ENCODE measurements at places on chromosomes 7 and 10.

- DNase-seq: peak; percentile 58
Observed at GRCh38 chr10:52740913-52741675, 31.5 kb downstream of the MBL2 start.

DNA sequence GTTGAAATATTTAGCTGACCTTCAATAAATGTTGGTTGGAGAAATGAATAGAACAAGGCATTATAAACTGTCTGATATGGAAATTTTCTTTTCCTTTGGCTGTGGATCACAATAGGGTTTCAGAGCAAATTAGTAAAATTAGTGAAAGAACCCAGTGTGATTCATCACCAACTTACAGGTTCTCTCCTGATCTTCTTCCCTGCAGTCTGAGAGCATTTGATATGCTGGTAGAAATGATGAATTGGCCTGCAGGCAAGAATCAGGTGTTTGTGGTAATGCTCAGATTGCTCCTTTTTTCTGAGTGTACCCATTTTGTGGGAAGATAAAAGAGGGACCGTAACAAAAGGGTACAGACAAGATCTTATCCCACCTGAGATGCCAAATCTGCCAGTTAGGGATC, 51.9 kb downstream of the BTAF1 start:
- DNase-seq: no peak

DNA sequence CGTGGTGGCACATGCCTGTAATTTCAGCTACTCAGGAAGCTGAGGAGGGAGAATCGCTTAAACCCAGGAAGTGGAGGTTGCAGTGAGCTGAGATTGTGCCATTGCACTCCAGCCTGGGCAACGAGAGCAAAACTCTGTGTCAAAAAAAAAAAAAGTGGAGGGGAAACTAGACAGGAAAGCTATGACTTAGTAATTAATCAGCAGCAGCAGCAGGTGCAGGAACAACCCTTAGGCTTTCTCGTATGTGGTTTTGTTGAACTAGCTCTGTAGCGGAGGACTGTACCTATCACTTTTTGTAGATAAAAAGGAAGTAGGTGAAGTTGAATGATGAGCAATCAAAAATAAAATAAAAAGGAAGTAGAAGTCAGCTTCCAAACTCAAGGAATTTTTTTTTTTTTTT, 76.9 kb upstream of the KMT2C start:
- DNase-seq: peak; percentile 36

DNA sequence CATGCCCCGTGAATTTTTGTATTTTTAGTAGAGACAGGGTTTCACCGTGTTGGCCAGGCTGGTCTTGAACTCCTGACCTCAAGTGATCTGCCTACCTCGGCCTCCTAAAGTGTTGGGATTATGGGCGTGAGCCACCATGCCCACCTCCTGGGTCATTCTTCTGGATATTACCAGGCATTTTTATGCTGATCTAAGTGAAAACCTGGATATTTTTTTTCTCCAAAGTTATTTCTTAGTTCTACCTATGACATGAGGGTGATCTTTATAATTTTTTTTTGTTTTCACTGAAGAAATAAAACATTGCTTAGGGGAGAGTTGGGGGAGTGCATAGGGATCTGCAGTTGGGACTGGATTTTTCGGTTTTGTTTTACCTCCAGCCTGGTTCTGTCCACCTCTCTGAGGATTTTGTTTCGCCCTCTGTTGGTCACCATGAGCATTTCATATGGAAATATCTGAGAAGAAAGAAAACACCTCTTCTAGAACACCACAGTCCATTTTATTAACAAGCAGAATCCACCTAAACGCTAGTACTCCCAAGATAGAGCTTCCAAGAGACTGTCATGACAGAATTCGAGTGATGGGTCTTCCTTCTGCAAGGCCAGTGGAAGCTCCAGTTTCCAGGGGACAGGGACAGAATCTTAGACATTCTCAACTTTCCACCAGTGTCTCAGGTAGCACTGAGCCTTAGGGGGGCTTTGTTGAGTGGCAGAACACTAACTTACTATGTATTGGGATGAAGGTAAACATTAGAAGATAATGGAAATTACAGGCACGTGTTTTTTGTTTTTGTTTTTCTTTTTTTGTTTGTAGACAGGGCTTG, 33.4 kb upstream of the AFAP1L2 start:
- peak; percentile 50 for DNase-seq

GRCh38 chr10:89207801-89208551, 859 bp upstream of the CH25H start:
- DNase-seq: peak; percentile 74

DNA sequence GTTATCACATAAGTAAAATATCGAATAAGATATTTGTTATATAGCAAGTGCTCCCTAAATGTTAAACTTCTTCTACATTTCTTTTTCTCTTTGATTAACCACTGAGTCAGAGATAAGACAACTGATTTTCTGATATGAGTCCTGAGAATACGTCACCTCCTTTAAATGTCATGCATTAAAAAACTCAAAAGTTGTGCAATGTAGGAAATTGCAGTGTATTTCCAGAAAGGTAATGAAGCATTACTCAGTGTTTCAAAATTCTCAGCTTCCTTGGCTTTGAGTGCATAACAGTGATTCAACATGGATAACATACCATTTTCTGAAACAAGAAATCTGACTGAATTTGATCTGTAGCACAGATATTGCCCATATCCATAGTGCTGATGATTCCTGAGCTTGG, 155.8 kb downstream of the BMPER start:
- no peak for DNase-seq

GRCh38 chr10:110916554-110917346, 2.2 kb downstream of the BBIP1 start:
- no peak for DNase-seq

DNA sequence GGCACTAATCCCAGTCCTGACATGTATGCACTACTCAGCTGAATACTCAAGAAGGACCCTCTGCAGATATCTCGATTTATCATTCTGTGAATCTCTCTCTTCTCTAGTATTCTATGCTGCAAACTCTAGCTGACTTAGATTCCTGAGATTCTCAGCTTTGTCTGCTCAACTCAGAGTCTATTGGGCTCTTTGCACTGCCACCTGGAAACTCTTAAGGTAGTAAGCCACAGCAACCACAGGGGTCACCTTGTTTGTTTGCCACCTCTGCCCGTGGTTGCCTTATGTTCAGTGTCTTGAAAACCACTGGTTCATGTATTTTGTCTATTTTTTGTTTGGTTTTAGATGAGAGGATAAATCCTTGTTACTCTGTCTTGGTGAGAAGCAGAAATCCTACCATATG, 72.9 kb downstream of the SP8 start:
- peak; percentile 44 for DNase-seq

GRCh38 chr10:70974351-70974901, 86.1 kb upstream of the PCBD1 start:
- peak; percentile 70 for DNase-seq

- DNase-seq: no peak
Observed at GRCh38 chr7:21850531-21851285, 95.0 kb downstream of the CDCA7L start.

GRCh38 chr10:95430231-95430951, 130.8 kb downstream of the SORBS1 start:
- peak; percentile 82 for DNase-seq

GRCh38 chr7:151146761-151147160, 20.7 kb downstream of the GBX1 start:
- no peak for DNase-seq

- no peak for DNase-seq
Observed at GRCh38 chr7:106731646-106732444, 70.9 kb upstream of the CCDC71L start.

- DNase-seq: no peak
Observed at GRCh38 chr10:96096958-96097357, 33.1 kb upstream of the ZNF518A start.

- no peak for DNase-seq
Observed at GRCh38 chr10:78263521-78263988, 229.9 kb downstream of the RPS24 start.

DNA sequence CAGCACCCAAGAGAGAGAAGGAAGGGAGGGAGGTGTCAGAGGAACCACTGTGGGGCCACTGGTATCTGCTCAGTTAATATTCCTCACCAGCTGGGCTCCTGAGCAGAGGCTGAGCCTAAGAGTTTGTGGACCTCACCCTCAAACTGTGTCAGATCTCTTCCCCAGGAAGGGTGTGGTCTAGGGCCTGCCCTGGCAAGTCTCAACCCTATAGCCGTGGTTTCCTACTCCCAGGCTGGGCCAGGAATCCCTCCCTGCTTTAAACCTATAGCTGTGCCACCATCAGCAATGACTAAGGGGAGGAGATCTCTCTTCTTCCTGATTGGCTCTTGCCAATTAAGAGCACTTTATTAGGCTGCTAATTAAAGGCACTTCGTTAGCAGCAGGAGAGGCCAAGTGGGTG, 29.9 kb downstream of the POLL start:
- DNase-seq: no peak

DNA sequence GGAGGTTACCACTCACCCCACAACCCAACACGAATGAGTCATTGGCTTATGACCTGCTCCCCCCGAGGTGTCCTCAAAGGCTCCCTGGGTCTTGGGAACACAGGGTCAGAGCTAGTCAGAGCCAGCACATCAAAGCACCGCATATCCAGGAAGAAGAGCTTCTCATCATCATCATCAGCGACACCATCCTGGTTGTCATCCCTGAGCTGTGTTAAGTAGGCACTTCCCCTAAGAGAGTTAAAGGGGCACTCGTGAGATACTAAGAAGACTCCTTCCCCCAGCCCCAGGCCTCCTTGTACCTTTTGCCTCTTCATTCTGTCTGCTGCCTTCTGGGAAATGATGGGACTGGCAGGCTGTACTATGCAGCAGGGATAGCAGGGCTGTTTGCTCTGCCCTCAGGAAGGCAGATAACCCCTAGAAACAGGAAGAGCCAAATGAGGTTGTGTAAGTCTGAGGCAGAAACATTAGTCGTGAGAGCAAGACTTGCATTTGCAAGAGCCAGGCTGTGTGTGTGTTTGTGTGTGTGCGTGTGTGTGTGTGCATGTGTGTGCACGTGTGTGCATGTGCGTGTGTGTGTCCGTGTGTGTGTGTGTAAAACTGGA, 11.1 kb upstream of the CPA1 start:
- peak; percentile 62 for DNase-seq

DNA sequence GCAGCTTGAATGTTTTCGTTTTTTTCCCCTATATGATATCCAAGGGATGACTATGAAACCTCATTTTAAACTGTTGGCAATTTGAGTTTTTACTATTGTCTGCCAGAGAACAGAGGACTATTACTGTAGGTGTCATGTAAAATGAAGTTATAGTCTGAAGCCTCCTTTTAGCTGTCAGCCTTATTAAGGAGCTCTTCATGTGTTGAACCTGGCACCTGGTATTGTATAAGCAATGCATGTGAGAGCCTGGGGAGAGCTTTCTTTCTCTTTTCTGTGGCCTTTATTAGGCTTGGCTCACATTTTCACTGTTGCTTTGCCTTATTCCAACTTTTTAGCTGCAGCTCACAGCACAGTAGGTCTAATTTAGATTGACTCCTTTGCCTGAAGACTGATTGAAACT, 119.1 kb upstream of the FOXP2 start:
- peak; percentile 13 for DNase-seq

- no peak for DNase-seq
Observed at GRCh38 chr7:158289761-158290523, 297.7 kb downstream of the PTPRN2 start.

- DNase-seq: no peak
Observed at GRCh38 chr10:29063806-29064644, 224.8 kb upstream of the LYZL1 start.

DNA sequence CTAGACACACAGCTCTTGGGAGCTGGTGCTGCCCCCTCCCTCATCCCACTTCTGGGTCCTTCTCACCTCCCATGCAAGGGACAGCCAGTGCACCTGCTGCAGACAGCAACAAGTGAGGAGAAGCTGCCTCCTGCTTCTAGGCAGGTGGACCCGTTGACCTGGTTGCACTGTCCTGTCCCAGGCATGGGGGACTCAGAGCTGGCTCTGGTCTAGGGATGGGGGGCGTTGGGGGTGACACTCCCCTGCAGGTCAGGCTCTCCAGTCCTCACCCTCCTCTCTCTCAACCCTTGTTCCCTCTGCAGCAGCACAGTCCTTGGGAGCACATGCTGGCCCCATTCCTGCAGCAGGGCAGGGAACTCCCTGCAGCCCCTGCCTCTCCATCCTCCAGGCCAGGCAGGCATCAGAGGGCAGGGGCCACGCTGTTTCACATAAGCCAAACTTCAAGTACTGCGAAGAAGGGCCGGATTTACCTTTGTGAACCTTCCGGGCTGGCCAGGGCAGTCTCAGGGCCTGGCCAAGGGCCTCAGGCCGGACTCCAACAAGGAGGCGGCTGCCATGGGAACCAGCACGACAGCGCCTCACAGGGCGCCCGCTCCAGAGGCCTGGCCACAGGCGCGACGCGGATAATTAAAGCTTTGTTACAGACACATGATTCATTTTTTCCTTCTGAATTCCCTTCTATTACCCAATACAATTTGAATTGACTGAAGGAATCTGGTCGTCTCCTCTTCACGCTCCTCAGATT, 48.5 kb downstream of the RASGEF1A start:
- no peak for DNase-seq

DNA sequence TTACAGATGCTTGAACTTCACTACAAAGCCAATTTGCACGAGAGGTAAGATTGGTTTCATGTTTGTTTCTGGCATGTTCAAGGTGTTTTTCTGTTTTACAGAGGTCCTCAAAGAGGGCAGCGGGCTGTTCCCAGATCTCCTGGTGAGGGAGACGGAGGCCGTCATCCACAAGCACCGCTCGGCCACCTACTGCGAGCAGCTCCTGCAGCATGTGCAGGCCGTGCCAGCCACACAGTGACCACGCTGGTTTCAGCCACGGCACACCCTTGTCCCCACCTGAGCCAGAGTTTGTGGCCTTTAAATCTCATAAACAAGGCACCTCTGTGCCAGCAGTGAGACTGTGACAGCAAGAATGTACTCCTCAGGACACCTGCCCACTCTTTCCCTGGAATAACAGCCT, 46.9 kb upstream of the SUN1 start:
- no peak for DNase-seq

GRCh38 chr10:98265403-98266378, 2.3 kb downstream of the LOXL4 start:
- DNase-seq: no peak

GRCh38 chr7:111763221-111763801, 201.0 kb upstream of the IMMP2L start:
- DNase-seq: peak; percentile 80

GRCh38 chr7:141301544-141301943, 227.7 kb downstream of the TMEM178B start:
- DNase-seq: no peak

GRCh38 chr7:73936967-73937366, 76.0 kb downstream of the TMEM270 start:
- DNase-seq: no peak

- no peak for DNase-seq
Observed at GRCh38 chr10:78811174-78811573, 257.6 kb upstream of the ZMIZ1 start.

GRCh38 chr7:120521761-120522737, 249.1 kb downstream of the KCND2 start:
- DNase-seq: no peak

- DNase-seq: no peak
Observed at GRCh38 chr7:54888734-54889082, 129.7 kb upstream of the SEC61G start.

Data from DMS53 (cell line).